ENCODE measurements at places on chromosomes 7 and 10.
A peak's percentile ranks its signal among the peaks of the same experiment; 100 is the strongest.

DNA sequence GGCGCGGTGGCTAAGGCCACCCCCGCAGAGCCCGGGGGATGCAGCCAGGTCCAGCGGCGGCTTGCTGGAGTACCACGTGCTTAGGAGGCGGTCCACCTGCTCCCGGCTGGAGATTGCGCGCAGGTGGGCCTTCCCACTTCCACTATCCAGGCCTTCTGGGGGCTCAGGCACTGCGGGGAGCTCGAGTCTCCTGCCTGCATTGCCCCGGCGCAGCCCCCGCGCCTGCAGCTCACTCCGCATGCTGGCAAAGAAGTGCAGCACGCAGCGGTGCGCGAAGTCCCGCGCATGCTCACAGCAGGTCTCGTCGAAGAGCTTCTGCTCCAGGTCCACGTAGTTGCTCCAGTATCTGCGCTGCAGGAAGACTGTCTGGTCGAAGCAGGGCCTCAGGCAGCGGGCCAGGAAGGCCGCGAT lies 5.8 kb downstream of the CALHM3 start:
- no peak for DNase-seq

DNA sequence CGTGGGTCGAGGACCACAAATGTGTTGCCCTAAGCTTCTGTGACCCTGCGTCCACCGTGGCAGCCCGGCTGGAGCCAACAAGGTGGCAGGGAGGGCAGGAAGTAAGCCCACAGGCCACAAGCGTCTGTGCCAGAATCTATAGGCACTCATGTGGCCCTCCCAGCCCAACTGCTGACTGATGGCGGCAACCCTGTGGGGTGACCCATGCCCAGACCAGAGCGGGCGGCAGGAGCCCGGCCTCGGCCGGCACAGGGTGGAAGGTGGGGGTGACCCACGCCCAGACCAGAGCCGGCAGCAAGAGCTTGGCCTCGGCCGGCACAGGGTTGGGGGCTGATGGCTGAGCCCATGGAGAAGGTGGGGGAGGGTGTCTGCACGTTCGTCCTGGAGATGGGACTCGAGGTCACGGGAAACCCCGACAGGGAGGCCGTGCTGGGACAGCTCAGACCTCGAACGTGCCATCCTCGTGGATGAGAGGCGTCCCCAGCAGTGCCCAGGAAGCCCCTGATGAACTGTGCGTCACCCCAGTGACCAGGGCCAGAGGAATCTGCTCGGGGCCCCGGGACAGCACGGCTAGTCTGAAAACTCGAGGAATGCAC lies 181.0 kb downstream of the ELFN1 start:
- no peak for DNase-seq

DNA sequence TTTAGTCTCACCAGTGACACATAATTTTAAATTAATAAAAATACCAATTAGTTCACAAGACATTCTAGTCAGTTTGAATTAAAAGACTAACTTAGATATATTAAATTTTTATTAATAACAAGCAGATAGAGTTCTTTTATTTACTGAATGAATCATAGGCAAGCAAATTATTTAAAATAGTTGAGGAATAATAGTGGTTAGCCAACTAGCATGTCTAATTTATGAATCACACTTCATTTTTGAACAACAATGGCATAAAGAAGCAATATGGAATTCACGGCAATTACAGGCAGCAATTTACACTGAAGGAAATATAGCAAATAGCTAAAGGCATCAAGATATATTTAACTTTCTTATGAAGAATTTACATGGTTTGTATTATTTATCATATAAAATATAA lies 187.0 kb upstream of the SLC26A5 start:
- peak; percentile 71 for DNase-seq

DNA sequence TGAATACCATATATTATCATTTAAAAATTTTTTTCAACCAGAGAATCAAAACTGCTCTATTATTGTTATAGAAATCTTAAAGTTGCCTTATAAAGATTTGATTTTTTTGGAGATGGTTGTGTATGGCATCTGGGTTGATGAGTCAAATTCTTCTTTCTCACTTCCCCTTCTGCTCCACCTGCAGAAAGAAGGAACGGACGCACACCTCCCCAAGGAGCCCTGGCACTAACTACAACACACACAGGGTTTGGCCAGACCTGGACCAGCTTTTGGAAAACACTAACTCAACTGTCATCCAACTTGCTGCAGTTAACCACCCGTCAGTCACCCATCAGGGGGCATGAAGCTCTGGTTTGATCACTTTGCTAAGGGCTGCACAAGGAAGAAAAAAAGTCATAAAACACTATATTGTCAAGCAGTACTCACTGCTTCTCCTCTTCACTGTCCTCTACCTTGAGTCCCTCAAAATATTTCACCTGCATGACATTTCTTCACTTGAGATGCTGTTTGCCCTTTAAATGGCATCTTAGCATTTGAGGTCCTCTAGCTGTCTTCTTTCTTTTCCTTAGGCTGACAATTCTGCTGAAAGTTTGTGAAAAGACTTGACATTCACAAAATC lies 266.7 kb upstream of the PHF14 start:
- DNase-seq, result no peak

- no peak for DNase-seq
These were observed 57.6 kb upstream of the CROT start for GRCh38 chr7:87287738-87288341.

DNA sequence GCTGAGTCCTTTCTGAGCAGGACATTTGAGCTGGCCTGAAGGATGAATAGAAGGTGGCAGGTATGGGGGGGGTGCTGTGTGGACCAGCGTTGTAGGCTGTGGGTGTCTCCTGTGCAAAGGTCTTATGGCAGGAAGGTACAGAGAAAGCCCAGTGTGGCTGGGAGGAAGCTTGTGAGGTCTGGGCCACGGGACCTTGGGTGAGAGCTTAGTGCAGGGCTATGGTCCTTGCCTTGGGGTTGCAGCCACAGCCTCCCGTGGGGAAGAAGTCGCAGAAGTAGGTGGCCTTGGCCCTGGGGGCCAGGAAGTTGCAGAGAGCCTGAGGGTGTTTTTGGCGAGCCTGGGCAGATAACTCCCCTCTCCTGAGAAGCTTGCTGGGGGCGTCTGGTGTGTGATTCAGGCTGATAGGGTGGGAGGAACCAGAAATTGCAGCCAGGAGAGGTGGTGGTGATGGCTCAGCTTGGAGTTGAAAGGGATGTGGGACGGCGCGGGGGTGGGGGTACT lies 172.0 kb upstream of the TNRC18 start:
- no peak for DNase-seq
